NCI-H526 treated with DMSO at 0.1 percent for 48 hours (cell line): ENCODE measurements at places on chromosomes 5 and 9.
A peak's percentile ranks its signal among the peaks of the same experiment; 100 is the strongest.

DNA sequence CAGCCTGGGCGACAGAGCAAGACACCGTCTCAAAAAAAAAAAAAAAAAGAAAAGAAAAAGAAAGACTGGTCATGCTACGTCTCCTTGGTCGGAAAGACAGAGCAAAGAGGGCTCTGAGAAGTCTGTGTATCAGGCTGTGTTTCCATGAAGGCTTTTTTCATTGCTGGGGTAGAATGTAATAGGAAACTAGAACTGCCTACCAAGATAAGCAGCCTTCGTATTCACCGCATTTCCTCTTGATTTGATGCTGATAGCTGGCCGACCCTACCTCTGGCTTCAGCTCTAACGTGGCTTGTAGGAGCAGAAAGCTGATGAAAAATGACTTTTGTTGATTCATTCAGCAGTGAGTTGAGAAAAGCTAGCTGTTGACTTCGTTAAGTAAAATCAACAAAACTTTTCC lies 17.4 kb downstream of the SLC1A3 start:
- no peak for DNase-seq

DNA sequence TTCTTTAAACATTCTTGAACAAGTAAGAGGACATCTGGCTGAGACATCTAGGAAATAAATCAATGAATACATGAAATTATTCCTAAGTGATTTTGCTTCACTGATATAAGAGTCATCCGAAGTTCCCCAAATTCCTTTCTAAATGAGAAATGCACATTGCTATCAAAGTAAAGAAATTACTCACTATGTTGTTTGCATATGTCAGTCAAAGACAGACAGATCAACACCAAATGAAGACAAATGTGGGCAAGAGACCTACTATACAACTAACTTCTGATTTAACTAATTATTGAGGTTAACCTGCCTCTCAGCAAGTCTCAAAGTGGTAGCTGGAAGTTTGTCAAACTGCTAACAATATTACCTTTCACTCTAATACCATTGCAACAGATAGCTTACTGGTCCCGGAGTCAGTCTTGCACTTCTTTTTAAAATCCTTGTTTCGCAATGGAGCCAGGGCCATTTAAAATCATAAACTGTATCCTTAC lies 13.2 kb downstream of the TUT7 start:
- no peak for DNase-seq

DNA sequence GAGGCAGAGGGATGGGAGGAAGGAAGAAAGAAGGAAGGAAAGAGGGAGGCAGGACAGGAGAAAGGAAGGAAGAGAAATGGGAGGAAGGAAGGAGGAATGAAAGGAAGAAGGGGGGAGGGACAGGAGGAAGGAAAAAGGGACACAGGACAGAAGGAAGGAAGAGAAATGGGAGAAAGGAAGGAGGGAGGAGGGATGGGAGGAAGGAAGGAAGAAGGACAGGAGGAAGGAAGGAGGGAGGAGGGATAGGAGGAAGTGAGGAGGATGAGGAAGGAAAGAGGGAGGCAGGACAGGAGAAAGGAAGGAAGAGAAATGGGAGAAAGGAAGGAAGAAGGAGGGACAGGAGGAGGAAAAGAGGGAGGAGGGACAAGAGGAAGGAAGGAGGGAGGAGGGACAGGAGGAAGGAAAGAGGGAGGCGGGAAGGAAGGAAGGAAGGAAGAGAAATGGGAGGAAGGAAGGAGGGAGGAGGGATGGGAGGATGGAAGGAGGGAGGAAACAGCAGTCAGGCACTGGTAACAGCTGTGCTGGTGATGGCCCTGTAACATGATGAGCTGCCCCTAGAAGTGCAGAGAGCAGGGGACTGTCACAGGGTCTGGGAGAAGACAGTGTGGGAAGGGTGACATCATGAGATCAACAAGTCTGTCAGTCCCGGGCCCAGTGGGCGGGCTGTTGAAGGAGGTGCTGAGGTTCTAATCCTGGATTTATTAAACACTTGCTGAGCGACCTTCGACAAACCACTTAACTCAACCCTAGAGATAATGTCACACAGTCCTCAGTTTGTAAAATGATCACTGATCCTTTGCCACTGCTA lies 10.7 kb upstream of the IRX1 start:
- DNase-seq: no peak

GRCh38 chr9:133897675-133898074 lies 94.4 kb downstream of the VAV2 start:
- no peak for DNase-seq

- DNase-seq: no peak
Observed at GRCh38 chr5:73858776-73859175, 232.8 kb downstream of the ARHGEF28 start.

GRCh38 chr5:77867194-77867691 lies 91.1 kb upstream of the TBCA start:
- no peak for DNase-seq

GRCh38 chr5:65026816-65027548 lies 258.3 kb downstream of the CWC27 start:
- DNase-seq: no peak

DNA sequence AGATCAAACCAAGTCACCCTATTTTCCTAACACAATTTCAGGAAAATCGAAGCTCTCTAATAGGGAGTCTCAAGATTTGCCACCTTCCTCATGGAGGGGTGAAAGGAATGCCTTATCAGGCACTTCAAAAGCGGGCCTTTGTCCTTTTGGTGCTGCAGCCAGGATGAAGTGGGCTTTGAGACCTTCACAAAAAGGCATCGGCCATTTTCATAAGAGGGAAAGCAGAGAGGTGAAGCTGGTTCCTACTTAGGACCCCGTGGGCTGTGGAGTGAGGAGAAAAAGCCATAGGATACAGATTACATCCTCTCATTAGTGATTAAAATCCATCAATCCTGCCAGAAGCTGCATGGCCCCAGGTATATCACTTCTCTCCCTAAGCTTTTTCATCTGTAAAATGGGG lies 859 bp downstream of the CDKN2AIPNL start:
- no peak for DNase-seq

GRCh38 chr5:73160239-73160671 lies 12.7 kb upstream of the TMEM174 start:
- no peak for DNase-seq

DNA sequence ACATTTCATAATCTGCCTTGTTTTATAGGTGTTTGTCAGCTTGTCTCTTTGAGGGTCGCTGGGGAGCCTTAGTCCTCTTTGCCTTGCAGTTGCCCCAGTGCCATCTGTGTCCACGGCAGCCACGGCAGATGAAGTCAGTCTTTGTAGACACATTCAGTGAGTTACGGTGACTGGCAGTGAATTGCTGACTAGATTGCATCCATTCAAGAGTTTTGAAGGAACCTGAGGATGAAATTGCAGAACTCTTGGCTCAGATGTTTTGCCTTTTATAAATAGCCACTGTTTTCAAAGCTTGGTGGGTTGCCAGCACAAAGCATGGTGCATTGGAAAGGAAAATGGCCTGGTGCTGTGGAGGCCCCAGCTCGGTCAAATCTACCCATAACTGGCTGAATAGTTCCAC lies 125.6 kb downstream of the TRIO start:
- no peak for DNase-seq

GRCh38 chr5:33468775-33469435 lies 28.1 kb downstream of the TARS1 start:
- DNase-seq: no peak

- DNase-seq: peak; percentile 42
Observed at GRCh38 chr5:72366324-72366976, 46.3 kb downstream of the PTCD2 start.

DNA sequence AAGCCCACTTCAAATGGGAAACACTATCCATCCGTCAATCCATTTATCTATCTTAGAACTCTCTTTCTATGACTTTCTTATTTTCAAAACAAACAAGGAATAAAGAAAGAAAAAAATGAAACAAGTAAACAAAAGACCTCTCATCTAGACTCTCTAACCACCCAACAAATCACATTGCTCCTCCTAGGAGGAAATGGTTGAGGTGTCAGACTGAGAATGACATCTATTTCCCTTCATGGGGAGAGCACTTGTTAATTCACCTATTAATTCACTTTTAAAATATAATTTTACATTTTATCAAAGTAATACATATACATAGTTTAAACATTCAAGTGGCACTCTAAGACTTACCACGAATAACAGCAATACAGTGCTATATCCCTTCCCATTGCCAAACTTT lies 2.4 kb upstream of the IL31RA start:
- no peak for DNase-seq

DNA sequence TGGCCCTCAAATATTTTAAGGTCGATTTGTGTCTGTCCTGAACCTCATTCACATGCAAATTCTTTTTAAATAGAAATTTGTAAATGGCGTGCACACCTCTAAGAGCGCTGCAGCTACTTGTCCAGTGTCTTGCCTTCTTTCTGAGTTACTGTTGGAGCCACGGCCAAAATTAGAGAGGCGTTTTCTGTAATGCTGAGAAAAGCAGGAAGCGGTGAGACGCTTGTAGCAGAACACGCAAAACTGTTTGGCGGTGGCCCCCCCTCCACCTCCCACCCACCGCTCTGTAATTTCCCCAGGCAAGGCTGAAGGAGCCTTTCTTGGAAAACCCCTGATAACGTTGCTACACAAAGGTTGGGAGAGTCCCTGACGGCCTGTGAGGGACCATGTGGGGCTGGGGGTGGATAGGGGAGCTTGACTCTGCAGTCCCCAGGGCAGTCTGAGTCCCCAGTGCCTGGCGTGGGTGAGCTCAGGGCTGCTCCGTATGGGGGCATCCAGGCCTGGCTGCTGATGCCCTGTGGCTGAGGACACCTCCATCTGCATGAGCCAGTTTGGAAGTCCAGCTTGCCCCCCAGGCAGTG lies 96.5 kb downstream of the GADD45G start:
- no peak for DNase-seq

- DNase-seq: no peak
Observed at GRCh38 chr5:110070836-110071235, 381.1 kb downstream of the MAN2A1 start.
